Keratinocyte (primary cell): ENCODE measurements at places on chromosomes 16 and 17. TPM values are rescaled to one million over a fixed set of nuclear protein-coding genes. Genes with fewer than 3 reads are reported as not detected.
A peak's percentile ranks its signal among the peaks of the same experiment; 100 is the strongest.

GRCh38 chr17:21373696-21374440, 2.3 kb upstream of the KCNJ12 start:
- H3K36me3 ChIP-seq, result no peaks in the 10 kb centered on the region
- H3K4me1 ChIP-seq, result peaks cover 5% of the 10 kb centered on the region
- no peak overlapping the region for H3K4me3 ChIP-seq
- no peak for DNase-seq
- peaks cover 47% of the 10 kb centered on the region for H3K27me3 ChIP-seq

GRCh38 chr17:50904518-50905459, 38.6 kb upstream of the TOB1 start:
- H3K4me1 ChIP-seq, result peaks cover 45% of the 10 kb centered on the region
- peak overlapping the region; percentile 91 for H3K27ac ChIP-seq
- no peaks in the 10 kb centered on the region for H3K36me3 ChIP-seq
- peak overlapping the region; percentile 41 for H3K4me3 ChIP-seq

DNA sequence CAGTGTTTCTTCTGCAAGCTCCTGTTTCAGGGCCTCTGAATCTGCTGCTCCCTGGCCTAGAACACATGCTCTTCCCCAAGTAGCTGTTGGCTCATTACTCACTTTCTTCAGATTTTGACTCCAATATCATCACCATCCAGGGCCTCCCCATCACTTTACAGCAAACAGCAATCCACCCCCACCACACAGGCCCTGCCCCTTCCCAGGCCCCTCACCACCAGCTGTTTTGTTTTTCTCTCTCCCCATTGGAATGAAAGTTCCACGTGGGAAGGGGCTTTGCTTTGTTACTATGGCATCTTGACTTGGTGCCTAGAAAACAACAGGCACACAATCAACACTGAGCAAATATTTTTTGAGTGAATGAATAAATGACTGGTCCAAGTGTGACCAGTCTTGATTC, 4.0 kb downstream of the TMEM170A start:
- no peak for DNase-seq
- H3K27ac ChIP-seq, result no peak overlapping the region

GRCh38 chr16:86074651-86075487, 175.9 kb downstream of the IRF8 start:
- no peaks in the 10 kb centered on the region for H3K36me3 ChIP-seq
- no peaks in the 10 kb centered on the region for H3K4me1 ChIP-seq
- no peak for DNase-seq
- no peak overlapping the region for H3K4me3 ChIP-seq
- H3K27ac ChIP-seq, result no peak overlapping the region
- H3K27me3 ChIP-seq, result no peaks in the 10 kb centered on the region

DNA sequence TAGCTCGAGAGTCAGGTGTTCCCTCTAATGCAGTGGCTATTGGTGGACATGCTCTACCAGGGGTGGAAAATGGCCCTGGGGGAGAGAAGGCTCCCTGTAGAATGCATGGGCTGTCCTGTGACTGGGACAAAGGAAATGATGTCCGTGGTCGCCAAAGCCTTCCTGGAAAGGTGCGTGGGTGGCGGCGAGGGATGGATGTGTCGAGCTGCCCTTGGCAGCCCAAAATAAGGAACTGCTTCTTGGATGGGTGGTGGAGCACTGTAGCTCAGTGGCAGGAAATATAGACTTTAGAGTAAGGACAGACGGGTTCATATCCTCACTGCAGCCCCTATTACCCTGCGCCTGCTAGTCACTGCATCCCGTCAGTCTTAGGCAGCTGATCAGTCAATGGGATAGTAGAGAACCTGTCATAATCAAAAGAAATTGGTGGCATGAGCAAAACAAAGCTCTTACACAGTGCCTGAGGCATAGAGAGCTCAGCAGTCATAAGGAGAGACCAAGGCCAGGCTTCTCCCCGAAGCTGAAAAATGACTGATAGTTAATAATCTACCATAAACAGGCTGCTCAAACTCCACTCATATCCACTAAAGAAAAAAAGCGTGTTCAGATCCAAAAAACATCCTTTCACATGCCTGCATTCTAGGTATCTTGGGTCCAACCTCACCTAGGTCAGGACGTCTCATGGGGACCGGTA, 123.5 kb upstream of the PLCG2 start:
- H3K27ac ChIP-seq, result no peak overlapping the region
- peaks cover 2% of the 10 kb centered on the region for H3K4me1 ChIP-seq
- DNase-seq, result no peak
- H3K27me3 ChIP-seq, result no peaks in the 10 kb centered on the region
- H3K36me3 ChIP-seq, result peaks cover 39% of the 10 kb centered on the region
- no peak overlapping the region for H3K4me3 ChIP-seq

- peaks cover 9% of the 10 kb centered on the region for H3K36me3 ChIP-seq
- H3K4me3 ChIP-seq, result no peak overlapping the region
- H3K4me1 ChIP-seq, result peaks cover 24% of the 10 kb centered on the region
- H3K27ac ChIP-seq, result peak overlapping the region; percentile 1
Measured at GRCh38 chr16:3513892-3514583, 13.2 kb downstream of the CLUAP1 start.

DNA sequence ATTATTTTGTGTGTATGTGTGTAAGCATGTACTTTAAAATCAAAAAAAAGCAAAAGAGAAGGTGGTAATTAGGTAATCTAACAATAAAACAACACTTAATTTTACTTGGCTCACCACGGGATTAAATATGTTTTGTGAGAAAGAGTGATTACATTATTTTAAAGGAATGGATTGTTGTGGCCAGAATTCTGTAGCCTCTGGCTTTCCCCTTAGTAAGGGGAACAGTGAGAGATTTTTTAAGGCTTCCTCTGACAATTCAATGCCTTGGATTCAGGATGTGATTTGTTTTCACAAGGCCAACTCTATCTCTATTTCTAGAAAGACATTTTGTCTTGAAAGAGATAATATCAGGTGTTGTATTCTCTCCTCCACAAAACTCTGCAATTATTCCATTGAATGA, 560.3 kb upstream of the CDH8 start:
- no peak for DNase-seq
- H3K27ac ChIP-seq, result no peak overlapping the region
- no peaks in the 10 kb centered on the region for H3K36me3 ChIP-seq

DNA sequence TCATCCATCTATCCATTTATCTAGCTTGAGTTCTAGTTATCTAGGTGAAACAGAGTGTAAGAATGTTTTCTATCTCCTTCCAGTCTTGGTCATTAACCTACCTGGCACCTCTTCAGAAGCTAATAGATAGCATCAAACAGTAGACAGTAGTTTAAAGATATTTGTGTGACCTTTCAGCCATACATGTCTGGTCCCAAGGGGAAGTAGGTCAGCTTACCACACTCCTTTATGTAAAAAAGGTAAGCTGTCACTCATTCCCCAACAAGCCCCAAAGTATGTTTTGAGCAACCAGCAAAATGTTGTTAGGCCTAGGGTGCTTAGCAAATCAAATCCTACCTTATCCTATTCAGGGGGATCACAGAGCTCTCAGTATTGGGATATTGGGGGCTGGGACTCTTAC, 3.5 kb downstream of the KRT33B start:
- no peak for DNase-seq
- peaks cover 13% of the 10 kb centered on the region for H3K4me1 ChIP-seq
- no peaks in the 10 kb centered on the region for H3K36me3 ChIP-seq
- H3K27ac ChIP-seq, result no peak overlapping the region
- no peak overlapping the region for H3K4me3 ChIP-seq

GRCh38 chr16:14423344-14423743, 206.7 kb downstream of the PARN start:
- no peak overlapping the region for H3K27ac ChIP-seq
- H3K27me3 ChIP-seq, result no peaks in the 10 kb centered on the region
- H3K36me3 ChIP-seq, result no peaks in the 10 kb centered on the region
- no peak for DNase-seq
- H3K4me3 ChIP-seq, result no peak overlapping the region

GRCh38 chr17:78767806-78768205, 14.3 kb downstream of the CYTH1 start:
- no peak for DNase-seq
- no peak overlapping the region for H3K4me3 ChIP-seq
- no peaks in the 10 kb centered on the region for H3K27me3 ChIP-seq
- H3K4me1 ChIP-seq, result peaks cover 19% of the 10 kb centered on the region
- no peak overlapping the region for H3K27ac ChIP-seq
- no peaks in the 10 kb centered on the region for H3K36me3 ChIP-seq

DNA sequence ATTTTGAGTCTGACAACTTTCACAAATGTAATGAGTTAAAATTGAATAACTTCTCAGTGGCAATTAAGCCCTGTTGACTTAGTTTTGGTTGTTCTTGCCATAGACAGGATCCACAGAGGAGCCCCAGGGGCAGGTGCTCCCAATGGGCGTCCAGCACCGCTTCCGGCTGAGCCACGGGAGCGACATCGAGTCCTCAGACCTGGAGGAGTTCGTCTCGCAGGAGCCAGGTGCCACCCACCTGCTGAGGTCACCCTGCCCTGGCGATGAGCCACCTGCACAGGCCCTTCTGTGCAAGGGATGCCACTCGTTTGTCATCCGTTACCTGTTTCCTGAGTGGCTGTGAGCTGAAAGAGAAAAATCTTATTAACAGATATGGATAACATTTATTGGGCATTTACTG, 10.7 kb downstream of the CCDC40 start:
- no peaks in the 10 kb centered on the region for H3K27me3 ChIP-seq
- H3K27ac ChIP-seq, result no peak overlapping the region
- H3K4me3 ChIP-seq, result no peak overlapping the region
- no peaks in the 10 kb centered on the region for H3K4me1 ChIP-seq
- DNase-seq, result no peak
- H3K36me3 ChIP-seq, result no peaks in the 10 kb centered on the region

- H3K4me1 ChIP-seq, result no peaks in the 10 kb centered on the region
- H3K4me3 ChIP-seq, result no peak overlapping the region
- H3K36me3 ChIP-seq, result peaks cover 12% of the 10 kb centered on the region
- no peak for DNase-seq
Measured at GRCh38 chr16:84455031-84455430, 49.4 kb downstream of the MEAK7 start.

GRCh38 chr17:2238432-2239169, 65.0 kb downstream of the SMG6 start:
- H3K27me3 ChIP-seq, result no peaks in the 10 kb centered on the region
- peaks cover 11% of the 10 kb centered on the region for H3K4me1 ChIP-seq

- H3K4me1 ChIP-seq, result peaks cover 3% of the 10 kb centered on the region
- H3K36me3 ChIP-seq, result no peaks in the 10 kb centered on the region
- no peaks in the 10 kb centered on the region for H3K27me3 ChIP-seq
Measured at GRCh38 chr16:77744141-77744540, 21.8 kb downstream of the NUDT7 start.

Gene CACNG5
- not detected in 3 replicates for polyA plus RNA-seq

Gene PPP1R9B
- polyA plus RNA-seq, result 15.2 to 18.2 TPM (median 16.1 TPM) in 3 replicates
